ENCODE measurements at places on chromosomes 13 and 19. TPM values are rescaled to one million over a fixed set of nuclear protein-coding genes. Genes with fewer than 3 reads are reported as not detected.

SUPT5H gene
- 171 TPM for total RNA-seq

SIGLEC5 gene
- total RNA-seq = not detected

P2RY11 gene
- 18.4 TPM for total RNA-seq

TMEM59L gene
- total RNA-seq = not detected

- no peaks in the 10 kb centered on the region for H3K27me3 ChIP-seq
- H3K27ac ChIP-seq = no peak overlapping the region
- no peaks in the 10 kb centered on the region for H3K4me1 ChIP-seq
- no peaks in the 10 kb centered on the region for H3K36me3 ChIP-seq
- DNase-seq = no peak
Observed at GRCh38 chr13:63851526-63851925, 2435.9 kb upstream of the PCDH20 start.

GRCh38 chr19:48511800-48512503, at the start of gene LMTK3:
LMTK3 (minus strand) TSS chr19:48511835; CDS start chr19:48511576, 259 bp downstream.
- H3K27ac ChIP-seq = peak within 1 kb of the TSS; percentile 53
- H3K36me3 ChIP-seq = no peaks in the 10 kb centered on the region
- no peak for DNase-seq
- H3K4me3 ChIP-seq = peak within 1 kb of the TSS; percentile 32
- peaks cover 19% of the 10 kb centered on the region for H3K4me1 ChIP-seq
